ENCODE measurements at places on chromosomes 4 and X.

GRCh38 chr4:37951461-37952352 is 8.5 kb upstream of the PTTG2 start:
- no peak for DNase-seq

DNA sequence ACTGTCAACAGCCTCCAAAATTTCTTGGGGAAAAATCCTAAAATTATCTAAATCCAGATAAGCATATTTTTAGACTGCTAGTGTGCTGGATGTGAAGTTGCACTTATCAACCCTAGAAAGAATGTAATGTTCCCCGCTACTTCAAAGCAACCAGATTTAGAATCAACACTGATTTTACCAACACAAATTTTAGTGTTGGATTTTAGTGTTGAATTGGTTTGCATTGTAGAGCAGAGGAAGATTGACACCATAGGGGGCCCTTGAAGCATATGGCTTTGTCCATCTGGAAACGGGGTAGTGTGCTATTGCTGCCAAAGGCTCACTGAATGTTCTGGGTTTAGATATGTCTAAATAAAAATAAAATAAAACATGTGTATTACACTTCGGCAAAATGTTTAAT is 126.3 kb upstream of the EMCN start:
- peak; percentile 71 for DNase-seq

DNA sequence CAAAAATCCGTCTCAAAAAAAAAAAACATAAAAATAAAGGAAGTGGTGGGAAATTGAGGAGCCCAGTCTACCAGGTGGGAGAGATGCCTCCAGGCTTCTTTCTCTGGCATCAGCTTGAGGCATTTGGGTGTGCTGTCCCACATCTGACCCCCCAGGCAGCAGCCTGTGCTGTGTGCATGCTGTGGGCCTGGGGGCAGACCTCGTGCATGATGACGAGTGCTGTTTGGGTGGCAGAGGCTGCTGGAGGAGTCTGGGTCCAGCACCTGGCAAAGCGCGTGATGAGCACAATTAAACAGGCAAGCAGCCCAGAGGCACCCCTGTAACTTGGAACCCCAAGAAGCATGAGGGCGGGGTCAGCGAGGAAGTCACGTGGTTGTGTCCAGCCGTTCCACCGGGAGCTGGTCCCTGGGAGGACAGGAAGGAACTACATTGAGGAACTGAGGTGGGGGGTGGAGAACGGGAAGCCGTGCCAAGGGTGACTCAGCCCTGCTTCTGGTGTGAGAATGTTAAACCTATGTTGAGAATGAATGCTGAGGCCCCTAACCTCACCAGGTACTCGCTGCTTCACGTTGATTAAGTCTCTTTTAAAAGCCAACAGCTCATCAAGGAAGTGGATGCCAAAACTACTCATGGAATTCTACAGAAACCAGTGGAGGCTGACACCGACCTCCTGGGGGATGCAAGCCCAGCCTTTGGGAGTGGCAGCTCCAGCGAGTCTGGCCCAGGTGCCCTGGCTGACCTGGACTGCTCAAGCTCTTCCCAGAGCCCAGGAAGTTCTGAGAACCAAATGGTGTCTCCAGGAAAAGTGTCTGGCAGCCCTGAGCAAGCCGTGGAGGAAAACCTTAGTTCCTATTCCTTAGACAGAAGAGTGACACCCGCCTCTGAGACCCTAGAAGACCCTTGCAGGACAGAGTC is 6.1 kb downstream of the TACC3 start:
- no peak for DNase-seq

- DNase-seq: peak; percentile 66
Observed at GRCh38 chr4:17687237-17687857, 72.9 kb downstream of the MED28 start.

DNA sequence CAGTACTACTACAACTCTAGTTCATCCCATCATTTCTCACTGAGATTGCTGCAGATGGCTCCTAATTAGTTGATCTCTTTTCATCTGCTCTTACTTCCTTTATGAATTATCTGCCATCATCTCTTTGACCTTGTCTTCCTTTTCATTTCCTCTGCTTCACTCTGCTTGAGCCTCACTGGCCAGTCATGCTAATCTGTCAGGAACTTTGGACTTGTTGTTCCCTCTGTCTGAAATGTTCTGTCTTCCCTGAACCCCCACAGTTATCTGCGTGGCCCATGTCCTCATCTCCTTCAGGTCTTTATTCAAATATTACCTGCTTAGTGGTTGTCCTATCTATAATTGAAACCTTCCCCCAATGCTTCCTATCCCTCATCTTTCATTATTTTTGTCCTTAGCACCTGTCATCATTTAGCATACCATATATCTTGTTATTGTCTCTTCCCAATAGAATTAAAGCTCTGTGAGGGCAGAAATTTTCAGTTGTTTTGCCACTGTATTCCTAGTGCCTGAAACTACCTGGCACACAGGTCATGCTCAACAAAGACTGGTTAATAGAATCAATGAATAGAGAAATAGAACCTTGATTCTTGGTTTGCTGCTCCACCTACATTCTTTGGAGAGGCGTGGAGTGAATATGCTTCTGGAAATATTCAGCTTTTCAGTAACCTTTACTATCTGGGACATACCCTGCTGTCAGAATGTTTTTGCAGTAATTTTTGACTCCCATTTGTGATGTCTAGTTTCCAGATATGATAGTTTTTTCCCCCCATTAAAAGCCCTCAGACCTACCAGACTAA is 5.0 kb downstream of the SLC4A4 start:
- no peak for DNase-seq

GRCh38 chr4:1939664-1940509 is 68.7 kb downstream of the NSD2 start:
- no peak for DNase-seq

- DNase-seq: no peak
Observed at GRCh38 chrX:915427-916229, 285.0 kb downstream of the SHOX start.

- DNase-seq: no peak
Observed at GRCh38 chr4:2006956-2007653, 1.7 kb downstream of the NELFA start.

DNA sequence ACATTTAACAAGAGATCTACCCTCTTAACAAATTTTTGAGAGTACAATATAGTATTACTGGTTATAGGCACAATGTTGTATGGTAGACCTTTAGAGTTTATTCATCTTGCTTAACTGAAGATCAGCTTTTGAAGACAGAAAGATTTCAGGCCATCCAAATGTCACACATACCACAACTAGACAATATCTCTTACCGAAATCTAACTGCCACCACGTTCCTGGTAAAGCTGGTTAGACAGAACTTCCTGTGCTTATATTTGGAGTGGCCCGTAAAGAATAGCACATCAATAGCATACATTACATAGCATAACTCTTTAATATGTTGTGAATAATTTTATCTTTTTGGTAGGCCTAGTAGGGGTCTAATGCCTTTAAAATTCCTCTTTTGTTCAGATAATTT is 29.8 kb upstream of the ARHGEF6 start:
- no peak for DNase-seq

GRCh38 chr4:13980317-13981310 is 353.1 kb upstream of the BOD1L1 start:
- no peak for DNase-seq

GRCh38 chrX:118839334-118839958 is 15.8 kb downstream of the ZCCHC12 start:
- DNase-seq: peak; percentile 76

GRCh38 chr4:182825786-182826185 is 91.4 kb downstream of the DCTD start:
- DNase-seq: peak; percentile 12

DNA sequence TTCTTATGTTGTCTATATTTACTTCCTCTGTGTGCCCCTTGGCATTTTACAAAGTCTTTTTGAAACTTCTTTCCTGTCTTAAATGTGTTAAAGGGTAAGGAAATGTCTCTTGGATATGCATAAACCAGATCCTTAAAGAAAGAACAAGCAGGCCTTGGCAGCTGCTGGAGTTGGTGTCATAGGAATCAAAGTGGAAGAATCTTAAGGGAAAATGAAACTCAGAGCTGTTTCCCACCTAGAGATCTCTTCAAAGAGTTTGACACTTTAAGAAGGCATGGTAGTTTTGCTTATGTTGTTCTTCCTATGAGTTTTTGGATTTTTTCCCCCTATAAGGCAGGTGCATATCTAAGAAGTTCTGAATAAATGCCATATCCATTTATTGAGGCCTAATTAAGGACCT is 37.0 kb upstream of the CWH43 start:
- no peak for DNase-seq

- DNase-seq: no peak
Observed at GRCh38 chrX:25191403-25191802, 175.6 kb upstream of the ARX start.

GRCh38 chr4:184675018-184675417 is 25.5 kb downstream of the PRIMPOL start:
- no peak for DNase-seq

DNA sequence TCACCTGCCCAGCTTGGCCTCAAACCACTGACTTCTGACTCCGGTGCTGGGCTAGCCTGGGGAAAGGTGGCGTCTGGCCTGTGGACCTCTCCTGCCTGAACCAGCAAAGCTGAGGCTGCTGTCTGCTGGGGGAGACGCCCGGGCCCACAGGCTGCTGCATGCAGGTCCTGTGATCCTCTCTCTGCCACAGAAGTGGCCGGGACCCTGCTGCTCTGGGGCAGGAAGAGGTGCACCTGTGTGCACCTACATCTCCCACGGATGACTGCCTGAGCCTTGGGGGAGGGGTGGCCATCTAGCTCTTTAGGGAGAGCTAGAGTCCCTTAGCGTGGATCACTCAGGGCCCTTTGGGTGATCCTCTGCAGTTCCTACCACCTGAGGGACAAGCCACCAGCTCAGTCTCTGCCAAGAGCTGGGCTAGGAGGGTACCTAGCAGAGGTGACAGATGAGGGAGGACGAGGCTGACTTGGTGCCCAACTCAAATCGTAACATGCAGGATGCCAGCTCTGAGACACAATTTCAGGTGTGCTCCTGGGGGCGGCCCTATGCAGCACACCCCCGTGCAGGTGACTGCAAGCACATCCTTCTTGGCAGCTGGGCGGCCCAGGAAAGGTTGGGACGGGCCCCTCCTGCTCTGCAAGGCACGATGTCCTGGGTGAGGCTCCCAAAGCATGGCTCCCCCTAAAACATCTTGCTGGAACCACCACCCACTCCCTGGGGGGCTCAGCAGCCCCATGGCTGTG is 22.5 kb downstream of the LETM1 start:
- no peak for DNase-seq

GRCh38 chrX:153953342-153953830 is 8.9 kb upstream of the RENBP start:
- peak; percentile 52 for DNase-seq

- DNase-seq: peak; percentile 84
Observed at GRCh38 chrX:137051978-137052642, 18.3 kb upstream of the GPR101 start.

- no peak for DNase-seq
Observed at GRCh38 chr4:23876418-23877089, 13.3 kb downstream of the PPARGC1A start.

- no peak for DNase-seq
Observed at GRCh38 chrX:125846271-125846670, 319.8 kb downstream of the DCAF12L2 start.

- DNase-seq: no peak
Observed at GRCh38 chr4:77023920-77024319, 51.9 kb downstream of the CCNI start.

DNA sequence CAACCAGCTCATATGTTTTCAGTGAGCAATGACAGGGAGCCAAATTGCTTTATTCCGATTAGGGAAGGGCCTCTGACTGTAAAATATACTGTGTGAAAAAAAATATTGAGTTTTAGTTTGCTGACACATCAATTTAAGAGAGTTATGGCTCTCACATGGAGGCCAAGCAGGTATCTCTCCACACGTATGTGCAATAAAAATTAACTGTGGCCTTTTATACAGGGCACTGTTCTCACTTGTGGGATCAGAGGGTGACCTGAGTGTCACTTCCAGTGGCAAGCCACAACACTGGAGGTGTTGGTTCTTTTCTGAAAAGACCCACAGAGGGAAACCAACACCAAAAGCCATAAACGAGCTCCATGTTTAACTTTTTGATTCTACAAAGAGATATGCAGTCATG is 462.8 kb downstream of the MID1IP1 start:
- no peak for DNase-seq

DNA sequence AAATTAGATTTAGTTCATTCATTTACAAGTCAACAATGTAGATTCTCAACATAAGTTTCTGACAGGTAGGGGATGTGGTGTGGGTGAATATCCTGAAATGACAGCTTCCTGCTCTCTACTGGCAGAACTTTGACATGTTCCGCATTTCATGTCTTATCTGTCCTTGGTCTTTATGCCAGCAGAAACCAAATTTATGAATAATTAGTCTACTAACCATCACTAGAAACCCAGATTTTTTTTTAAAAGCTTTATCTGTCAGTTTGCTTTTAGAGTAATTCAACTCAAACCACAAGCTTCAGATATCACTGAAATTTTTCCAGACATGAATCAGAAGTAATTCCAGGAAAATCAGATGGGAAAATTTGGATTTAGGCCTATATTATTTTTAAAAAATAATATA is 17.9 kb downstream of the COQ2 start:
- DNase-seq: no peak

GRCh38 chr4:183249854-183250253 is 70.2 kb downstream of the CLDN22 start:
- peak; percentile 81 for DNase-seq

DNA sequence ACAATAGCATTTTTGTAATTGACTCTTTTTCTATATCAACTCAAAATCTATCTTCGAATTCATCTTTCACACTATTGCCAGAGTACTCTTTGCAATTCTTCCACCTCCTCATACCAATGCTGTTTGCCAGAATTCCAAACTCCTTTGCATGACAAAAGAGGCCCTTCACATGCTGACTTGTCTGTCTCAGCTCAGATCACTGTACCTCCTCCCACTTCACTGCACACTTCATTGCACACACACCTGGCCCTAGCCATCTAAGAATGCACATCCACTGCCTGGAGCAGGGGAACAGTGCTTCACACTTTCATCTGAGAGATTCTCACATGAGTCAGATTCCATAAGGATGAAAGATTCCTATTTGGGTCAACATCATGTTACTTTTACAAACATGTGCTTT is 56.5 kb downstream of the PRDM5 start:
- peak; percentile 25 for DNase-seq
